ENCODE measurements at places on chromosomes 5 and 9.

DNA sequence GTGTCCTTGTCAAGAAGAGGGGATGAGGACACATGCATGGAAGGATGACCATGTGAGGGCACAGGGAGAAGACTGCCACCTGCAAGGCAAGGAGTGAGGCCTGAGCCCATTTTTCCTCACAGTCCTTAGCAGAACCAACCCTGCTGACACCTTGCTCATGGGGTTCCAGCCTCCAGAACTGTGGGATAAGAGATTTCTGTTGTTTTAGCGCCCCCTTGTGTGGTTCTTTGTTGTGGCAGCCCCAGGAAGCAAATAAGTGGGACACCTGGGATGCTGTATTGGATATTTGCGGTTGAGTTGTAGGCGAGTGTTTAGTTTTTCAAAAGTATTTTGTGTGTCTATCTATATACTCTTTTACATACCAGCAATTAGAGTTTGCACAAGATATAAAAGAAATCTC lies 206.4 kb downstream of the NXNL2 start:
- DNase-seq, result no peak

DNA sequence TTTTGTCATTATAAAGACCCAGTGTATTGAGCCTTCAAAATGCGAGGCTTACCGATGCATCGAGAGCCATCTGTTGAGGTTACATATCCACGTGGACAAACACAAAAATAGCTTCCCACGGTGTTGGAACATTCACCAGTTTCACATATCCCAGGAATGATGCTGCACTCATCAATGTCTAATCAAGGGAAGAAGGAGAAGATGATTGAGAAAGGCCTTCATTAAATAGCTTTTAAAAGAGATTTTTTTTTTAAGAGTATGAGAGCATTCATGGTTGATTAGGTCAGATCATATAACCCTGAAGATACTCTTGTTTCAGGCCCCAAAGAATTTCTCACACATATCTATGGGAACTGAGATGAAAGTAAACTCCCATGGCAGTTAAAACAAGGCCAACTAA lies 129.4 kb downstream of the FBN2 start:
- no peak for DNase-seq

DNA sequence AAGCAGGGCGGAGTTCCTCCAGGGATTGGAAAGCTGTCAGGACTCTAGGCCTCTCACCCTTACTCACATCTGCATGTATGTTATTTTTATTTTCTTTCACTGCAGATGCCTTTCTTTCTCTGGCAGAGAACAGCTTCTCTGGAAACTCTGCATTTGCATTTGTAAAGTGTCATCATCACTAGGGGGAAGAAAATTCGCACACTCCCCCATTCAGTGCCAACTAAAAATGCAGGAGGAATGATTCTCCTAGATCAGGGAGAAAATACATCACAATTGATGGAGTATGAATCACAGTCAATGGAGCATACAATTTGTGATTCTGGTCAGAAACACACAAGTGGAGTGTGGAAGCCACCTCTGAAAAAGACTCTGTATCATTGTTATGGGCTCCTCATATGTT lies 351.4 kb upstream of the FTMT start:
- no peak for DNase-seq

- DNase-seq, result no peak
These were observed 4.2 kb upstream of the UNC5A start for GRCh38 chr5:176806137-176806536.

DNA sequence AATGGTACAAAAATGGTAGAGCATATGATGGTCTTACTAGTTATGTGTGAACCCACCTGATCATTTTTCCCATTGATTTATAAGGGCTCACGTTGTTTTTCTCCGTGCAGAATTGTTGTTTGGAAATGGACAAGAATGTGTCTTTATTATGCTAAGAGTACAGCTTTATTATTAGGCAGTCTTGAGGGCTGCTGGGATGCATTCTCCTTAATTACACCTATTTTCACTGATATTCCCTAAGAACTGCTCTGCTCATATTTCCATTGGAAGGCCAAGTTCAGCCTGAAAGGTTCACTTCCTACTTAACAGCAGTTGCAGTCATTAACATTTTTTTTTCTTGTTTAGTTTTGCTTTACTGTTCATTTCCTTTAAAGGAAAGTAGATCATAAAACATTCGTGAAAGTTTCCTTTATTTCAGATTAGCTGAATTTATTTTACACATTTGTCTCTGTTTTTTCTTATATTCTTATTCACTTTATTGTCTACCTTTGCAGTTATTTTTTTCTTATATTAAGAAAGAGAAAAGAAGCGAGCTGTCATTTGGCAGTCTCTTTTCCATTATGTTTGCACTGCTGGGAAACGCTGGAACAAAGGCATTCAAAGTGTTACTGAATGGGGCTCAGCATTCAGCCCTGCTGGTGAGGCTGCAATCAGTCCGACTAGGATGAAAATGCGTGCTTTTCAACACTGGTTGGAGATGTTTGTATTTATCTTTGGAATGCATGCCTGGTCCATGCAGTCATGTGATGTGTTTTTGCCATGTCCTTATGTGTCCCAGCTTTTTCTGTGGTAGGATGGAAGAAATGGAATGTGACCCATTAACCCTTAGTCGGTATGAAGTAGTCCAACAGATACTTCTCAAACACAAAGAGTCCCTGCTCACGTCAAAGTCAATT lies 602.7 kb upstream of the ZNF608 start:
- DNase-seq, result no peak

DNA sequence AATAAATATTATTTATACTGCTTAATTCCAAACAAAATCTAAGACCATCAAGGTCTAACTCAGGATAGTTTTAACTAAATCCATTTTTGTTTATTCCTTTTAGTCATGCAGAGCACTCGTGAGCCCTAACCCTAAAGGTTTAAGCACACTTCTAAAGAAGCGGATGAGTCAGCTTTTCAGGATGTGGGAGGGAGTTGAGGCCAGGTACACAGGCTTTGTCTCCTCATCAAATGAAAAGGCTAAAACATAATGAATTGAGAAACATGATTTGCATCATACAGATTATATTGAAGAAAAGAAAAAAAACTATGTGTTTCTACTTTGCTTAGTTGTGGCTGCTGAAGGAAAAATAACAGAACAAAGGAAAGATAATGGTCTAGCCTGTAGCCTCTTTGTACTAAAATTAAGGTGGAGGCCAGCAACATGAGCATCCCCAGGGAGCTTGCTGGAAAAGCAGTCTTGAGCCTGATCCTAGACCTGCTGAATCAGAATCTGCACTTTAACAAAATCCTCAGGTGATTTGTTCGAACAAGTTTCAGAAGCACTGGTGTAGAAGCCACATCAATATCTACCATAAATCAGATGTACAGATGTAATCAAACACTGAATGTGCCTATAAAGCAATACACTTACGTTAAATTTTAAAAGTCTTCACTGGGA lies 21.1 kb upstream of the ISCA1 start:
- DNase-seq, result no peak

- no peak for DNase-seq
These were observed 17.8 kb downstream of the BRD3 start for GRCh38 chr9:134049772-134050588.

GRCh38 chr9:90107040-90107725 lies 502.4 kb downstream of the GADD45G start:
- DNase-seq, result no peak

GRCh38 chr9:37414503-37414943 lies 8.0 kb upstream of the GRHPR start:
- no peak for DNase-seq

- no peak for DNase-seq
These were observed 2.3 kb downstream of the CNOT8 start for GRCh38 chr5:154860765-154861164.

DNA sequence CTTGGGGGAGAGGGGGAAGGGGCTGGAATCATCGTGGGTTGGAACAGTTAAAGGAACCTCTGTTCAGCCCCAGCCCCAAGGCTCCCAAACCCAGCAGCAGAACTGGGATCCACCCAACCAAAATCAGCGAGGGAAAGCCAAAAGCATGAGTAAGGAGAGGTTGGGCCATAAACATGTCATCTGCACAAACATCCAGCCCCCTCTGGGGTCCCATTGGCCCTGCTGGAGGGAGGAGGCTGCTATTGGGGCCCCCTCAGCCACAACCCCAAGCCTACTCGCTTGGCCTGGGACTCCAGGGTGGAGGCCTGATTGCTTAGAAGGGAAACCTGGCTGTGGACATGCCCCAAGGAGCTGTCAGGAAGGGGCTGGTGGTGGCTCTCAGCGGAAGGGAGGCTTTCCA lies 154.9 kb downstream of the FGF18 start:
- DNase-seq, result no peak
